NCI-H2227 treated with DMSO at 0.1 percent for 48 hours (cell line): ENCODE measurements at places on chromosomes 3 and 15.

DNA sequence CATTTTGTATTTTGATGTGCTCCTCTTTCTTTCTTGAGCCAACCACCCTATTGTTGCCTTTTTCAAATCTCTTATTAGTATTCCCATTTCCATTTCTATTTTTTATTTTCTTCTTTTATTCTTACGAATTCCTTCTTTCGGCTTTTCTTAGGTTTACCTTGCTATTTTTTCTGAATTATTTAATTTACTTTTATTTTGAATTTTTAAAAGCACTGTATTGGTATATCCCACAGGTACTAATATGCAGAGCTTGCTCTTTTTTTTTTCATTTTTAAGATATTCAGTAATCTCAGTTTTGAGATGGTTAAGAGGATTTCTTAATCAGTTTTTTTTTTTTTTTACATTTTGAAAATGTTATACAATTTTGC is 18.4 kb upstream of the MCF2L2 start:
- DNase-seq = no peak

- no peak for DNase-seq
Measured at GRCh38 chr3:126926684-126927400, 56.1 kb upstream of the PLXNA1 start.

GRCh38 chr3:47614788-47615187 is 36.1 kb upstream of the CSPG5 start:
- DNase-seq = no peak

GRCh38 chr15:48395521-48396011 is 64.3 kb downstream of the DUT start:
- no peak for DNase-seq
